ENCODE measurements at places on chromosomes 3 and 15.
A peak's percentile ranks its signal among the peaks of the same experiment; 100 is the strongest.

DNA sequence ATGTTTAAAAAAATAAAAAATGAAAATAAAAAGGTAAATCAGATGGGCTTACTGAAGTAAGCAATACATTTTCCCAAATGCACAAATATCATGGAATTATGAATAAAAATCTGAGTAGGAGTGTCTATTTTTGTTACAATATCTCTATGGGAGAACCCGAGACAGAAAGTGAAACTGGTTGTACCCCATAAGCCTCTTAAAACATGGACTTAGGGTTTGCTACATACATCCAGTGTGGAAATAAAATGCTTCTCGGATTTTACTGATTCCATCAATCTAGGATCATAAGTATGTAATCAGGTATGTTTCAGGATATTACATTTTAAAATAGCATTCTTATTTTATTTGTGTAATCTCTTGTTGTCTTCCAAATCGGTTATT is 177.8 kb upstream of the CDIN1 start:
- DNase-seq, result no peak

DNA sequence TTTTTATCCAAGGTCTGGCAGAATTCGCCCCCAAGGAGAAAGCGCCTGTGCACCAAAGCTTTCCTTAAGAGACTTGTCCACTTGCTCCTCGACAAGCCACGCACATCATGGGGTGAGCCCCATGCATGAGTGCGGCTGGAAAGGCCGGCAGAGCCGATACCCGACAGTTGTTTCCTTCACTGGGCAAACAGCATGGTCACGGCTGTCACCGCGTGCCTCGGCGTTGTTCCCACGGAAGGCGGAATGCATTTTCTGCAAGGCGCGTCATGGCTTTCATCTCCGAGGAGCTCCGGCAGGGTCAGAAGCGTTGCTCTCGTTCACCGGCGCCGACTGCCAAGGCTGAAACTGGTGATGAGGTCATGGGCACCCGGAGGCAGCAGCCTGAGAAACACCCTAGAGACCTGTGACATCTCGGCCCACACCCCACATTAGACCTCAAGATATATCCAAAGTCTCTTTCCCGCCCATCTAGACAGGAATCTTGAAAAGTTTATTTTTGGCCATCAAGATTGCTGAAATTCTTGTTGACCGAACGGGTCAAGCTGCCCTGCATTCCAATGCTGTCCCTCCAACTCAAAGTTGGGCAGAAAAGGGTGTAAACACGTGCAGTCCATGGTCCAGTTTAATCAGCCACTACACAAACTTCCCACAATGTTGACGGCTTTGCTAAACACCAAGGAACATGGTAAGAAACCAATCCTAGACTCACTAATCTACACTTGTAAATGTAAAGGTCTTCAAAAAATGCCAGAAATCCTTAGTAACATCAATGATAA is 604 bp upstream of the TJP1 start:
- DNase-seq, result no peak

DNA sequence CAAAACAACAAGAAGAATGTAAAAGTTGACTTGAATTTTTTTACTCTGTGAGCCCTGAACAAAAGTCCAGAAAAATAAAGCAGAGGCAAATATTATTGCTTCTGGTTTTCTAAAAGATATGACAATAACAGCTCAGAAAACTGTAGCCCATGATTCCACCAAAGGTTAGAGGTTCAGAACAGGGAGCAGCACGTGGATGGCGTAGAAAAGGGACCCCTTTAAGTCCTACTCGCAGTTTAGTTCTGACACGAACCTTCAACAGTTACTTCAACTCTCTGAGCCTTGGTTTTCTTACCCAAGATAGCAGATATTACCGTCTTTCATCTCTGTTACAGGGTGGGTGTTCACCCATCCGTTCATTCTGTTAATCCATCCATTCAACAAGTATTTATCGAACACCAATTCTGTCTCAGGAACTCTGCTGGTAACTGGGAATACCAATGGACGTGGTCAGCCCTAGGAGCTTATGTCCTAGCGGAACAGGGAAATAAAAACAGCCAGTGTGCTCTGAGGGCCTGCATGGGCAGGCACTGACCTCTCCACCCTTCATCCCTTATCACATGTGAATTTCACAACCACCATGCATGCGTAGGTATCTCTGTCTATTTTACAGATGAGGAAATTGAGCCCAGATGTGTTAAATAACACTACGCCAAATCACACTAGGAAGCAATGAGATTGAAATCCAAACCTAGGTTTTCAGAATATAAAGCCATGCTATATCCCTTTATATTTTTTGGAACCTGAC is 274.2 kb upstream of the ICE2 start:
- DNase-seq, result no peak

DNA sequence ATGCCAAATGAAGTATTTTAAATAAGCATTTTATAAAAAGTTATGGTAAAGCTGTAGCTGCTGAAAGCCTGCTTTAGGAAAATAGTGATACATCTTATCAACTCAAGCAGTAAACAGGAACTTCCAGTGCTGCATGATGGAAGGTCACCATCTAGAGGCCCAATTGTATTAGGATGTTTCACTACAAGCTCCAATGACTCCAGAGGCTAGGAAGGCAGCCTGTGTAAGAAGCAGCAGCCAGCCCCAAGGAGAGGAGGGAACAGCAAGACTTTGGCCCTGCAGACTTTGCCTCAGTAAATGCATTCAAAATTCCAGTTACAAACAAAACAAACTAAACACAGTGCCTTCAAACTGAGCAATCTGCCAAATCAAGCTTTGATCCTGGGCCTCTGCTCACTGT is 32.1 kb downstream of the ILDR1 start:
- peak; percentile 65 for DNase-seq

GRCh38 chr3:173744479-173744878 is 346.9 kb downstream of the NLGN1 start:
- no peak for DNase-seq

- DNase-seq, result no peak
Observed at GRCh38 chr15:96052572-96053030, 277.9 kb upstream of the NR2F2 start.

- no peak for DNase-seq
Observed at GRCh38 chr3:194584866-194585265, 48.4 kb downstream of the TMEM44 start.

GRCh38 chr15:85037641-85038040 is 56.0 kb downstream of the PDE8A start:
- no peak for DNase-seq

- DNase-seq, result no peak
Observed at GRCh38 chr3:54053211-54053610, 69.1 kb upstream of the CACNA2D3 start.
